ENCODE measurements at places on chromosomes 7 and 10. TPM values are rescaled to one million over a fixed set of nuclear protein-coding genes. Genes with fewer than 3 reads are reported as not detected.

GRCh38 chr7:35480806-35481205, 214.1 kb downstream of the HERPUD2 start:
- no peak overlapping the region for H3K27ac ChIP-seq
- H3K4me1 ChIP-seq = peaks cover 10% of the 10 kb centered on the region
- peaks cover 6% of the 10 kb centered on the region for H3K27me3 ChIP-seq
- peaks cover 46% of the 10 kb centered on the region for H3K36me3 ChIP-seq

- H3K27me3 ChIP-seq = peaks cover 6% of the 10 kb centered on the region
- peak; percentile 45 for DNase-seq
- no peak overlapping the region for H3K4me3 ChIP-seq
- peaks cover 27% of the 10 kb centered on the region for H3K36me3 ChIP-seq
- peaks cover 35% of the 10 kb centered on the region for H3K4me1 ChIP-seq
Observed at GRCh38 chr7:1969459-1970284, 263.1 kb downstream of the MAD1L1 start.

GRCh38 chr10:81569488-81569887, 305.5 kb upstream of the NRG3 start:
- H3K27ac ChIP-seq = no peak overlapping the region
- no peak for DNase-seq
- H3K36me3 ChIP-seq = no peaks in the 10 kb centered on the region
- no peaks in the 10 kb centered on the region for H3K4me1 ChIP-seq
- H3K27me3 ChIP-seq = peaks cover 5% of the 10 kb centered on the region

DNA sequence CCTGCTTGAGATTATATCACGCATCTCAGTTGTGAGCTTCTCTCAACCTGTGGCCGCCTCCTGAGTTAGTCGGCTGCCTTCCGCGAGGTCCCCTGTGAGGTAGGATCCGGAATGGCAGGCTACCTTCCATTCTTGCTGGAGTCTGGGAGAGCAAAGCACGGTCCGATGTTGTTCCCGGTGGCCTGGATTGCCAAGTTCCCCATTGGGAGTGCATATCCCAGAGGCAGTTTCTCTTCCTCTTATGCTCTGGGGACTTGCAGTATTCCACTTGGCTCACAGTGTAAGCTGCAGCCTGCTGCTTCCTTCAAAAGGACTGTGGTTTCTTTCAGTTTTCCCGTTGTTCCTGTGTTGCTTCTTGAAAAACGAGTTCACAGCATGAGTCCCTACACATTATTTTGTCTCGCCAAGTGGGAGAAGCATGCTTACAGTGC, 225.4 kb upstream of the ZWINT start:
- H3K4me1 ChIP-seq = peaks cover 22% of the 10 kb centered on the region
- H3K27ac ChIP-seq = peak overlapping the region; percentile 52
- peaks cover 3% of the 10 kb centered on the region for H3K27me3 ChIP-seq
- H3K4me3 ChIP-seq = no peak overlapping the region
- H3K36me3 ChIP-seq = peaks cover 5% of the 10 kb centered on the region

GRCh38 chr7:101442426-101443070, 79.9 kb downstream of the COL26A1 start:
- H3K27me3 ChIP-seq = no peaks in the 10 kb centered on the region
- peaks cover 5% of the 10 kb centered on the region for H3K4me1 ChIP-seq
- no peaks in the 10 kb centered on the region for H3K36me3 ChIP-seq
- no peak overlapping the region for H3K4me3 ChIP-seq
- H3K27ac ChIP-seq = peak overlapping the region; percentile 33
- no peak for DNase-seq

GRCh38 chr10:99711129-99711719, 20.7 kb downstream of the COX15 start:
- H3K36me3 ChIP-seq = no peaks in the 10 kb centered on the region
- no peak for DNase-seq
- H3K27ac ChIP-seq = no peak overlapping the region
- H3K27me3 ChIP-seq = no peaks in the 10 kb centered on the region

DNA sequence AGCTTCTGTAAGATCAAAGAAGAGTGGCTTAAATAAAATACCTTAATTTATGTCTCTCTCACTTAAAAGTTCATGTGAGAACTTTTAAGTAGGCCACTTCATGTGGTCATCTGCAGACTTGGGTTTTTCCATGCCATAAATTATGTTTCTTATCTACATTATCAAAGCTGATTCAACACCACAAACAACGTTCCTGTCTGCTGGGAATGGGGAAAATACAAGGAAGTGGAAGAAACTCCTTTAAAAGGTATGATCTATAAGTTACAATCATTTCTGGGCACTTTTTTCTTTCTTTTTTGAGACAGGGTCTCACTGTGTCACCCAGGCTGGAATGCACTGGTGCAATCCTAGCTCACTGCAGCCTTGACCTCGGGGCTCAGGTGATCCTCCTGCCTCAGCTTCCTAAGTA, 16.9 kb upstream of the OTUD1 start:
- no peak overlapping the region for H3K4me3 ChIP-seq
- H3K27me3 ChIP-seq = peaks cover 2% of the 10 kb centered on the region
- DNase-seq = no peak
- no peak overlapping the region for H3K27ac ChIP-seq
- no peaks in the 10 kb centered on the region for H3K4me1 ChIP-seq
- no peaks in the 10 kb centered on the region for H3K36me3 ChIP-seq

The MMD2 gene
- 0.47 TPM for total RNA-seq

DNA sequence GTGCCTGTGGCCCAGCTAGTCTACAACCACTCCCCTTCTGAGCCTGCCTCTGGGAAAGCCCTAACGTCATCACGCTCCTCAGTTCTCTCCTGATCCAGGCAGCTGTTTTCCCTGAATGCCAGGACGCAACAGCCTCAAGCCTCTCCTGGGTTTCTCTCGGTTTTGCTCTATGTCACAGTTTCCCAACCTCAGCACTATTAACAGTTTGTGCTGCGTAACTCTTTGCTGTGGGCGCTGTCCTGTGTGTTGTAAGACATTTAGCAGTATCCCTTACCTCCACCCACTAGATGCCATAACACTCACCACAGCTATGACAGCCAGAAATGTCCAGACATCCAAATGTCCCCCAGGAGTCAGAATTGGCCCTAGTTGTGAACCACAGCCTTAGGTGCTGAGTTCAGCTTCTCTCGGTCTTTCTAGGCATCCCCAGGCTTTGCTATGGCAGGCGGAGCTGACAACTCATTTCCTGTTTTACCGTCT, 226.3 kb upstream of the NPVF start:
- no peaks in the 10 kb centered on the region for H3K27me3 ChIP-seq
- no peaks in the 10 kb centered on the region for H3K36me3 ChIP-seq
- H3K27ac ChIP-seq = no peak overlapping the region
- H3K4me3 ChIP-seq = no peak overlapping the region
- H3K4me1 ChIP-seq = no peaks in the 10 kb centered on the region

- H3K4me1 ChIP-seq = no peaks in the 10 kb centered on the region
- DNase-seq = no peak
- H3K4me3 ChIP-seq = no peak overlapping the region
- no peak overlapping the region for H3K27ac ChIP-seq
- peaks cover 2% of the 10 kb centered on the region for H3K27me3 ChIP-seq
Observed at GRCh38 chr10:73838008-73838567, 26.7 kb upstream of the NDST2 start.

DNA sequence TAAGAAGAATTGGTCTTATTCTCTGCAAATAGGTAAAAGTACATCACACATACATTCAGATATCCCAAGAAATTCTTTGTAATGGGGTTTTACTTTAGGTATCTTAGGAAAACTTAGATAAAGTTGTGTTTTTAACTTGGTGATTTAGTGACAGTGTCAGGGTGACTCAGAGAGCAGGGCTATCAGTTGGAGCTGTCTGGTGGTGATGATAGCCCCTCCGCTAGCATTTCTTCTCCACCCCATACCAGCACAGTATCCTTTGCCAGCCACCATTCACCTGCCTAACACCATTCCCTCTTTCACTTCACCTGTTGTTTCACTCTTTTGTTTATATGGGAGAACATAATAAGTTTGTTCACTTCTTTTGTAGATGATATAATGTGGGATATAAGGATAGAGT, 30.4 kb downstream of the VPS50 start:
- no peaks in the 10 kb centered on the region for H3K36me3 ChIP-seq
- no peak overlapping the region for H3K4me3 ChIP-seq
- no peaks in the 10 kb centered on the region for H3K27me3 ChIP-seq

DNA sequence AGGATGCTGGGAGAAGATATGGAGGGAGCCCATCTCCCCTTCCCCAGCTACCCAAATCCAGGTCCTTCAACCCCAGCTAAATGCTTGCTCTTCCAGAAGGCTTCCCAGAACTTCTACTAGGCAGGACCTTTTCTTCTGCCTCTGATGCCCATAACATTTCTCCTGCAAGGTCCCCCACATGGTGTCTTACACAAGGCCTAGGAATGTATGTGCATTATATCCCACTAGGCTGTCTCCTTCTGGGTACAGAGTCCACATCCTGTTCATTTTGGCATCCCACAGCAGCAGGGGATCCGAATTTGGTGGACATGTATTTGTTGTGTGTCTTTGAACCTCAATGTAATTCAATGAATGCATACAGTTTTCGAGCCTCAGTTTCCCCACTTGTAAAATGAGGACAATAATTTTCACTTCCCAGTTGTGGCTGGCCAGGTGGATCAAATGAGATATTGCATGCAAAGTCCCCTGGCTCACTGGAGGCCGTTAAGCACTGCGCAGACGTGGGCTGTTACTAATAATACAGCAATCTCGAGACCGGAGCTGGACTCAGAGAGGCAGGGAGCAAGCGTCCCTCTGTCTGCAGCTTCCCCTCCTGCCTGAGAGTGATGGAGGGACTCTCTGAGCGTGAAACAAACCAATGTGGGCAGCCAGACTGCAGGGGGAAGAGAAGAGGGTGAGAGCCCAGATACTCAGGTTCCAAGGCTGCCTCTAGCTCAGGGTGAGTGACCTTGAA, 18.6 kb upstream of the YWHAG start:
- no peak for DNase-seq
- peaks cover 7% of the 10 kb centered on the region for H3K4me1 ChIP-seq
- peak overlapping the region; percentile 68 for H3K27ac ChIP-seq
- H3K27me3 ChIP-seq = peaks cover 5% of the 10 kb centered on the region
- no peaks in the 10 kb centered on the region for H3K36me3 ChIP-seq

The CACNA2D1 gene
- total RNA-seq = 258 TPM

GRCh38 chr10:15237351-15237750, 68.9 kb upstream of the NMT2 start:
- peaks cover 46% of the 10 kb centered on the region for H3K4me1 ChIP-seq
- peak overlapping the region; percentile 95 for H3K27ac ChIP-seq
- H3K4me3 ChIP-seq = peak overlapping the region; percentile 58

DNA sequence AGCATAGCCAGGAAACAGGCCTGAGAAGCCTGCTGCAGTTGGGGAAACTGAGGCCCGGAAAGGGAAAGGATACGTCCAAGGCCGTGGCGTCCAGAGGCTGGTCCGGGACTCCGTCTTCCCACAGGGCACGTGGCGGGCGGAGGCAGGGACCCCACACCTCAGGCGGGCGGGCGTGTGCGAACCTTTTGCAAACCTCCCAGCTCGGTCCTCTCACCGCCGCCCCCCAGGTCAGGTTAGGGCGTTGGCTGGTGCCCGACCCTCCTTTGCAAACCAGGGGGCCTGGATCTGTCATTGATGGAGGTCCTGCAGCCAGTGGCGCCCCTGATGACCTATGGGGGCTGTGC, 19.3 kb downstream of the FAM20C start:
- DNase-seq = no peak
- H3K27me3 ChIP-seq = peaks cover 31% of the 10 kb centered on the region
- no peak overlapping the region for H3K4me3 ChIP-seq
- H3K27ac ChIP-seq = no peak overlapping the region
- peaks cover 7% of the 10 kb centered on the region for H3K36me3 ChIP-seq

Measured in glutamatergic neuron (in vitro differentiated cells).